HFFc6 (cell line): ENCODE measurements at places on chromosomes 3 and 15.
A peak's percentile ranks its signal among the peaks of the same experiment; 100 is the strongest.

DNA sequence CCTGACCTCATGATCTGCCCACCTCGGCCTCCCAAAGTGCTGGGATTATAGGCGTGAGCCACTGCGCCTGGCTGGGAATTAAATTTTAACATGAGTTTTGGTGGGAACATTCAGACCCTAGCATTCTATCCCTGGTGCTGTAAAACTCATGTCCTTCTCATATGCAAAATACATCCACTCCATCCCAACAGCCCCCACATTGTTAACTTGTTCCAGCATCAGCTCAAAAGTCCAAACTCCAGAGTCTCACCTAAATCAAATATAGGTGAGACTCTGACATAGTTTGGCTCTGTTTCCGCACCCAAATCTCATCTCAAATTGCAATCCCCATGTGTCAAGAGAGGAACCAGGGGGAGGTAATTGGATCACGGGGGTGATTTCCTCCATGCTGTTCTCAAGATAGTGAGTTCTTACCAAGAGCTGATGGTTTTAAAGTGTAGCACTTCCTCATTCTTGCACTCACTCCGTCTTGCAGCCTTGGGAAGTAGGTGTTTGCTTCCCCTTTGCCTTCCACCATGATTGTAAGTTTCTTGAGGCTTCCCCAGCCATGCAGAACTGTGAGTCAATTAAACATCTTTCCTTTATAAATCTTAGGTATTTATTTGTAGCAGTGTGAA lies 96.2 kb upstream of the PLCL2 start:
- no peaks in the 10 kb centered on the region for H3K36me3 ChIP-seq
- H3K4me1 ChIP-seq: peaks cover 23% of the 10 kb centered on the region
- no peak for DNase-seq

GRCh38 chr3:54433846-54434245 lies 311.5 kb downstream of the CACNA2D3 start:
- H3K27ac ChIP-seq: no peak overlapping the region
- no peak overlapping the region for H3K4me3 ChIP-seq
- no peaks in the 10 kb centered on the region; the same call in none of the 2 replicates for H3K27me3 ChIP-seq
- no peaks in the 10 kb centered on the region for H3K4me1 ChIP-seq
- no peak for DNase-seq

GRCh38 chr15:51883271-51883837 lies 53.9 kb downstream of the TMOD3 start:
- H3K36me3 ChIP-seq: peaks cover 4% of the 10 kb centered on the region
- peak overlapping the region; percentile 28; the same call in 1 of the 2 replicates for H3K4me3 ChIP-seq
- peak; percentile 66 for DNase-seq

DNA sequence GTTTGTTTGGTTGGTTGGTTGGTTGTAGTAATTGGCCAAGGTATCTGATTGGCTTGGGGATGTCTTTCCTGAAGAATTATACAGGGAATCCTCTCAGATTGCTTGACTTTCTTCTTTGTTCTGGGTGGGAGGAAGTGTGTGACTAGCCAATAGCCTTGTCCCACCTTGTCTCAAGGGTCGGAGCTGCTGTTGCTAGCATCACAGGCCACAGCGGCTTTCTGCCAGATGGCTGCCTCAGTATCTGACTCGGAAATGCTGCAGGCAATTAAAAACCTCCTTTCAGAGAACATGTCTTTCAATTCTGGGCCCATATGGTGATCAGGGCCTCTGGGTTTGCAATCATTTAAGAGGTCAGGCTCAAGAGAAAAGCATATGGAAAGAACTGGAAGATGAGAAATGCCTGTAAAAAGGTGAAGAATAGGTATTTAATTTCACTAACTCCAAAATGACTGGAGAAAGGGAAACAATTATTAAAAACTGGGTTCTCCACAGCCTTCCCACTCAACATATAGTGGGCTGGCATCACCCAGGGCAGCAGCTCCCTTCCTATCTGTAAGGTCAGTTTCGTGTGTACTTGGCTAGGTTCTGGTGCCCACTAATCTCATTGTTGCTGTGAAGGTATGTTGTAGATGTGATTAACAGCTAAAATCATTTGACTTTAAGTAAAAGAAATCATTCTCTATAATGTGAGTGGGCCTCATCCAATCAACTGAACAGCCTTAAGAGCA lies 32.4 kb downstream of the TGFBR2 start:
- peaks cover 37% of the 10 kb centered on the region for H3K4me1 ChIP-seq
- DNase-seq: no peak
- H3K4me3 ChIP-seq: no peak overlapping the region

DNA sequence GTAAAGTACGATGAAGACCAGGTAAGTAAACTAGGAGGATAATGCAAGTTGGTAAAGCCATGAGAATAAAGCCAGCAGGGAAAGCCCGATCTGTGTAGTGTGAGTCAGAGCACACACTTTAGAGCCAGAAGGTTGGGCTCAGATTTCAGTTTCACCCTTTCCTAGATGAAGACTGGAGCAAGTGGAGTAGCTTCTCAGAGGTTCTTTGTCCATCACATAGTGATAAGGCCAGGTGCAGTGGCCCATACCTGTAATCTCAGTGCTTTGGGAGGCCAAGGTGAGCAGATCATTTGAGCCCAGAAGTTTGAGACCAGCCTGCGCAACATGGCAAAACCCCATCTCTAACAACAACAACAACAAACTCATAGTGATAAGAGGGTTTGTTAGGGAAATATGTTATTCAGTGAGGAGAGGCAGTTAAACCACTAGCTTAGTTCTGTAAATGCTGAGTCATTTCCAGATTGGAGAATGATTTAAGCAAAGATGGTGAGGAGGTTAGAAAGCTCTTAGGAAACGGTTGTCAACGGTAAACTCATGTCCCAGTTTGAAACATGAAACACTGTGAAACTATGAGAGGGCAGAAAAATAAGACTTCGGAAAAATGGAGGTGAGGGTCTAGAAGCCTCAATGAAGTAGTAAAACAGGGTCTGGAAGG lies 39.0 kb downstream of the IL12A start:
- peak overlapping the region; percentile 99 for H3K27ac ChIP-seq
- peak; percentile 78 for DNase-seq
- H3K4me1 ChIP-seq: peaks cover 48% of the 10 kb centered on the region
- H3K27me3 ChIP-seq: no peaks in the 10 kb centered on the region
- H3K36me3 ChIP-seq: no peaks in the 10 kb centered on the region

GRCh38 chr3:98545940-98546339 lies 14.2 kb downstream of the GPR15 start:
- no peak overlapping the region for H3K4me3 ChIP-seq
- H3K36me3 ChIP-seq: no peaks in the 10 kb centered on the region
- no peaks in the 10 kb centered on the region for H3K4me1 ChIP-seq
- no peak for DNase-seq

DNA sequence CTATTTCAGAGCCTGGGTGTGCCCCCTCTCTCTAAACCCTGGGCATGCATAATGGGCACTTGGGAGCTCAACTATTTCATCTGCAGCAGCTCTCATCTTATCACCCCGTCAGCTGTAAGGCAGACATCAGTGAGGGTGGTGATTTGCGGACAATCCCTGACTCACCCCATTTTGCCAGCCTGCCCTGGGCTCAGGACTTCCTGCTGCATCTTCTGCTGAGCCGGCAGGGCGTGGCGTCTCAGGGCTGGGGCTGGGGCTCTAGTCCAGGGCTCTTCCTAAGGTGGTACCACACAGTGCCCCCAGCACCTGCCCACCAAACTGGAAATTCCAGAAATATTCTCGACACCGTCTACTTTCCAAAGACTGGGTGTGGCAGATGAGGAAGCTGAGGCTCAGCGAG lies 925 bp upstream of the PSTPIP1 start:
- H3K27me3 ChIP-seq: peaks cover 29% of the 10 kb centered on the region
- no peak overlapping the region for H3K4me3 ChIP-seq
- H3K36me3 ChIP-seq: no peaks in the 10 kb centered on the region
- H3K4me1 ChIP-seq: peaks cover 8% of the 10 kb centered on the region; the same call in 1 of the 2 replicates
- DNase-seq: no peak

DNA sequence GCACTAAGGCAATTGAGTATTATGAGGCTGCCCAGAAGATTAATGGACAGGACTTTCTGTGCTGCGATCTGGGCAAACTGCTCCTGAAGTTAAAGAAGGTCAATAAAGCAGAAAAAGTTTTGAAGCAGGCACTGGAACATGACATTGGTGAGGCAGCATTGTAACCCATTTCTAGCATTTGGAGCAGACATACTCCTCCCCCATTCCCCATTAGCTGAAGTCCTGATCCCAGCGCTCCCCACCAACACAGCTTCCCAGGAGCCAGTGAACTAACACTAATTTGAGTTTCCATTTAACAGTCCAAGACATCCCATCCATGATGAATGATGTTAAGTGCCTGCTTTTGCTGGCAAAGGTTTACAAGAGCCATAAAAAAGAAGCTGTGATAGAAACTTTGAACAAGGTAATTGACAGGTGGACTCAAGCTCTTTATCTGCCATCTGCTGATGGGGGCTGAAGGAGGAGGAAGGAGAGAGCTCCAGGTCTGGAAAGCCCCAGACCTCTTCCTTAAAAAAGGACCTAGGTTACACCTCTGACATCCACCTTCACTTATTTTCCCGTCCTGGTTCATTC lies 22.6 kb downstream of the CSRNP1 start:
- H3K4me3 ChIP-seq: no peak overlapping the region
- H3K27ac ChIP-seq: no peak overlapping the region
- H3K27me3 ChIP-seq: no peaks in the 10 kb centered on the region; the same call in 1 of the 2 replicates
- no peaks in the 10 kb centered on the region for H3K36me3 ChIP-seq

DNA sequence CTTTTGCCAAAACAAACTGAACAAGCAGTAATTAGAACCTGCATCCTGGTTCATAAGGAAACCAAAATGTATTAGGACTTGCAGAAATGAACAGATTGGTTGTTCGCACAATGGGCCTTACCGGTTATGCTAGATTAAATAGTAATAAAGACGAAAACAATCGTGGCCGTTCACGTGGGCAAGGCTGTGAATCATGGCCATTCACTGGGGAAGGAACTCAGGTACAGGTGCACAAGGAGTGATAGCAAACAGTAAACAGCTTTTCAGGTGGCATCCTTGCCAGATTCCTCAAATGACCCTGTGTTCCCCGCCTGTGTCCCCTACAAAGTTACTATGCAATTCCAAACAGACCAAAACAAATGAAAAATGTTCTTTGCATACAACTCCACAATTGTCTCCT lies 8.2 kb downstream of the LRIG1 start:
- peaks cover under 1% of the 10 kb centered on the region; the same call in 1 of the 2 replicates for H3K4me1 ChIP-seq
- no peaks in the 10 kb centered on the region for H3K36me3 ChIP-seq
- H3K27me3 ChIP-seq: peaks cover 6% of the 10 kb centered on the region
